Lung (tissue), 17 donors: ENCODE measurements at places on chromosomes 16 and 17. TPM values are rescaled to one million over a fixed set of nuclear protein-coding genes. Genes with fewer than 3 reads are reported as not detected.

- H3K27ac ChIP-seq: no peak overlapping the region
- H3K4me3 ChIP-seq: no peak overlapping the region
- peaks cover 14% of the 10 kb centered on the region for H3K4me1 ChIP-seq
- DNase-seq: peak; percentile 58
- H3K36me3 ChIP-seq: no peaks in the 10 kb centered on the region
- no peaks in the 10 kb centered on the region for H3K27me3 ChIP-seq
Measured at GRCh38 chr17:78953356-78954350, 26.1 kb downstream of the LGALS3BP start.

DNA sequence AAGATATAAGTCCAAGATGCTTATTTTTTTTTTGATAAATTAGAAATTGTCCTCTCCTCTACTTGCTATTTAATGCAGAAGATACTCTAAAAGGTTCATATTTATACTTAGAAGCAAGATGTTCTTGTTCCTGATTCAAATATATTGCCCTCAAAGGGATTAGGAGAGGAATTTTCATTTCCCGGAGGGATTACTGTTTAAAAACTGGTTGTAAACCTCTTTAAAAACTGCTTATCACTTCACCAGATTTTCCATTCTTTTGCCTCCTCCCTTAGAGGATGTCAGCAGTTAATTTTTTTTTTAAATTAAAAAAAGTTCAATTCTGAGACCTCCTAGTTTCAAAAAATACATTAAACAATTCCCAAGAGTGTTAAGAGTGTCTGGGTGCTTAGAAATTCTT, 2.8 kb downstream of the TENT4B start:
- H3K27me3 ChIP-seq: no peaks in the 10 kb centered on the region
- no peak overlapping the region for H3K4me3 ChIP-seq
- peaks cover 9% of the 10 kb centered on the region for H3K4me1 ChIP-seq
- no peak for DNase-seq
- no peaks in the 10 kb centered on the region for H3K36me3 ChIP-seq
- H3K27ac ChIP-seq: no peak overlapping the region

- no peaks in the 10 kb centered on the region for H3K36me3 ChIP-seq
- no peak overlapping the region for H3K4me3 ChIP-seq
- H3K27ac ChIP-seq: no peak overlapping the region
- DNase-seq: no peak
- no peaks in the 10 kb centered on the region for H3K27me3 ChIP-seq
Measured at GRCh38 chr16:87295259-87295658, 21.9 kb downstream of the C16orf95 start.

DNA sequence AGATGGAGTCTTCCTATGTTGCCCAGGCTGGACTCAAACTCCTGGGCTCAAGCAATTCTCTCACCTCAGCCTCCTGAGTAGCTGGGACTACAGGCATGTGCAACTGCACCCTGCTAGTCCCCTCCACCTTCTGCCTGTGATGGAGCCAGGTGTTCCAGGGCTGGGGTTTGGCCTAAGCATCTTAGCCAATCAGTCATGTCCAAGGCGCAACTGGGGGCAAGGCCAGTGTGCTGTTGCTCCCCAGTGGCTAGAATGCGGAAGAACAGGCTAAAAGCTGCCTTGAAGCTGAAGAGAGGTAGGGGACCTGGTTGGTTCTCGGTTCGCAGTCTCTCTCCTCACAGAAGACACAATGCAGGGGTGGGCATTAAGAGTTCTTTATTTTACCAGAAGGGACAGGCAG, 18.6 kb downstream of the FLOT2 start:
- no peaks in the 10 kb centered on the region for H3K4me1 ChIP-seq
- H3K4me3 ChIP-seq: no peak overlapping the region
- DNase-seq: peak; percentile 31
- peaks cover 14% of the 10 kb centered on the region for H3K36me3 ChIP-seq
- H3K27ac ChIP-seq: no peak overlapping the region
- H3K27me3 ChIP-seq: no peaks in the 10 kb centered on the region

GRCh38 chr16:79005096-79005495, 595.4 kb downstream of the MAF start:
- H3K4me1 ChIP-seq: no peaks in the 10 kb centered on the region
- H3K27me3 ChIP-seq: no peaks in the 10 kb centered on the region
- DNase-seq: no peak
- no peak overlapping the region for H3K4me3 ChIP-seq

GRCh38 chr16:87704754-87705353, 60.9 kb downstream of the KLHDC4 start:
- no peak overlapping the region for H3K4me3 ChIP-seq
- H3K36me3 ChIP-seq: peaks cover 14% of the 10 kb centered on the region
- DNase-seq: peak; percentile 20
- no peak overlapping the region for H3K27ac ChIP-seq

GRCh38 chr16:64977206-64977920, 144.5 kb downstream of the CDH11 start:
- no peaks in the 10 kb centered on the region for H3K27me3 ChIP-seq
- H3K4me3 ChIP-seq: no peak overlapping the region
- H3K4me1 ChIP-seq: no peaks in the 10 kb centered on the region
- no peaks in the 10 kb centered on the region for H3K36me3 ChIP-seq
- H3K27ac ChIP-seq: no peak overlapping the region

DNA sequence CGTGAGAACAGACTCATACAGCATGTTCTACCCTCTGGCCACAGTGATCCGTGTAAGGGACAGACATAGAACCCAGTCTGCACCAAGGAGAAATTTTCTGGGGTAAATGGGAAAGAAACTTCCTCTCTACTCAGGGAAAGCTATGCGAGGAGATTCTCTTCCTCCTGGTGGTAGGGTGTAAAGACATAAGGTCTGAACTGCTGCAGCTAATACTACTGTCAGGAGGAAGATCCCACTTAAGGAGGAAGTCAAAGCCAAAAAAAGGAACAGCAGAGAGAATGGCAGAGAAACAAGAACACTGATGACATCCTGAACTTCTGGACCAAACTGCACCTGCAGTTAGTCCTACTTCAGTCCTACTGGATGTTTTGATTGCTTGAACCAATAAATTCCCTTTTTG, 7.1 kb upstream of the TM4SF5 start:
- H3K4me1 ChIP-seq: no peaks in the 10 kb centered on the region
- H3K4me3 ChIP-seq: no peak overlapping the region
- H3K36me3 ChIP-seq: no peaks in the 10 kb centered on the region
- no peak for DNase-seq
- H3K27ac ChIP-seq: no peak overlapping the region
- no peaks in the 10 kb centered on the region for H3K27me3 ChIP-seq

TRPV3 gene
- 0.91 TPM for total RNA-seq

KRTAP9-1 gene
- total RNA-seq: not detected

TEKT1 gene
- 18.5 TPM for total RNA-seq

CCR7 gene
- total RNA-seq: 4.0 TPM
